ENCODE measurements at places on chromosomes 12 and 14. TPM values are rescaled to one million over a fixed set of nuclear protein-coding genes. Genes with fewer than 3 reads are reported as not detected.

GRCh38 chr12:24522736-24523135, 426.2 kb downstream of the BCAT1 start:
- no peak for DNase-seq

DNA sequence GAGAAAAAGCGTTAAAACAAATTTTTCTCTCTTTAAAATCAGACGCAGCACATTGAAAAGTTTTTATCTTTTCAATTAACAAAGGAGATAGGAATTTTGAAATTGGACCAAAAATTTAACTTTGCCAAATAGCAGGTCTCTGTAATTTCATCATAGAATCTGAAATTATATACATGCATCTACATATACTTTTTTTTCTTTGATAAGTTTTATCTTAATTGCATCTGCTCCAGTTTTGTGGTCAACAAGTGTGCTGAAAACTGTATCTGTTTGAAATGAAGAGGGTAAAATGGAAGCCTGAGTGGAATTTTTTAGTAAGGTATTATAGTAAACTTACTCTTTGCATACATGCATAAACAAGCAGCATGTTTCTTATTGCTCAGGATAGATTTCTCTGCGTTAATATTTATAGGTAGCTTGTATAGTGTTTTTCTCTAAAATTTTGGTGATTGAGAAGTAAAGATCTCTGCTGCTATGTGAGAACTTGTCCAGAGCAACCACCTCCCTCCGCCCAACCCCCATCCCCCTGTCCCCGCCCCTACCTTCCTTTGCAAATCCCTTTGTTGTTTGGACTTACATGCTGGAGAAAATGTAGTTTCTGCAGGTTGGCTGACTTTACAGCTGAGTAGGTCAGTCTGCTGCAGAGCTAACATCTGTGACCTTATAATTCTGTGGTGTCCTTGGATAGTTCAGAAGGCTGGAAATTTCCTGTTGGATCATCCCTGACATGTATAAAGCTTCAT, 64.6 kb downstream of the VRK1 start:
- DNase-seq: no peak

DNA sequence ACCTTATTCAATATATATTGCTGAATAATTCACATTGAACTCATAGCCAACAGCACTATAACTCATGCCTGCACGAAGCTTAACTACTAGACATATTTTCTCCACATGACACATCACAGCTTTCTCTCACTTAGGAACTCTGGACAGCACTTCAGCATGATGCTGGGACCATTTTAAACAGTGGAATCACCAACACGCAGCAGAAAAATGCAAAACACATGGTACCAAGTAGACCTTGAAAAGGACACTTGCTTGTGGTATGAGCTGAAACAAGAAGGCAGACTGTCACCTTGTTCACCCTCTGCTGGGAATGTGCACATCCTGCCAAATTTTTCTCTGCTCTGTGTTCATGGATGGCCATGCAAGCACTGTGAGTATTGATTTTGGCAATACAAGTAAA, 34.8 kb upstream of the CD9 start:
- DNase-seq: no peak

GRCh38 chr12:42019746-42020145, 124.9 kb downstream of the GXYLT1 start:
- no peak for DNase-seq

- no peak for DNase-seq
Observed at GRCh38 chr14:59347915-59348314, 117.3 kb downstream of the GPR135 start.

- DNase-seq: no peak
Observed at GRCh38 chr14:95493503-95493902, 22.9 kb downstream of the SYNE3 start.

GRCh38 chr14:31029016-31029970, 3.1 kb upstream of the STRN3 start:
- DNase-seq: no peak

GRCh38 chr14:70708717-70709570, 67.2 kb downstream of the TTC9 start:
- DNase-seq: no peak

DNA sequence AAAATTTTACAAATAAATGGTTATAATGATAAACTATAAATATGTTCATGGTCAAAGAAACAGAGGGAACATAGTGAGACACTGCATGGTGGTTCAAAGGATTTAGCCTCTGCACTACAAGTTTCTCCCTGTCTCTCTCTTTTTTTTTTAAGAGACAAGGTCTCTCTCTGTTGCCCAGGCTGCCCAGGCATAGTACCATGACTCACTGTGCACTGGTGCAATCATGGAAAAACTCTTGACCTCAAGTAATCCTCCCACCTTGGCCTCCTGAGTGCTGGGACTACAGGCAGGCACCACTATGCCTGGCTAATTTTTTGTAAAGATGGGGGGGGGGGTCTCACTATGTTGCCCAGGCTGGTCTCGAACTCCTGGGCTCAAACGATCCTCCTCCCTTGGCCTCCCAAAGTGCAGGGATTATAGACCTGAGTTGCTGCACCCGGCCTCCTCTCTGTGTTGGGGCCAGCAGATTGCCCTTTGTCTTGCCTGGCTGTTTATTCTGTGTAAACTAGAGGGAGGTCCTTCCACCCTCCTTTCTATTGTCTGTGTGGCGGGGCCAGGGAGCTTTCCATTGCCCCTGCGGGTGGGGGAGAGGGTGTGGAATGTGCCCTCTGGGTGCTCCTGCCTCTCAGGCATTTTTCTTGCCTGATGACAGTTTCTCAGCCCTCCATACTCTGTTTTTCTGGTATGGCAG, 22.1 kb downstream of the MTHFD1 start:
- DNase-seq: no peak

DNA sequence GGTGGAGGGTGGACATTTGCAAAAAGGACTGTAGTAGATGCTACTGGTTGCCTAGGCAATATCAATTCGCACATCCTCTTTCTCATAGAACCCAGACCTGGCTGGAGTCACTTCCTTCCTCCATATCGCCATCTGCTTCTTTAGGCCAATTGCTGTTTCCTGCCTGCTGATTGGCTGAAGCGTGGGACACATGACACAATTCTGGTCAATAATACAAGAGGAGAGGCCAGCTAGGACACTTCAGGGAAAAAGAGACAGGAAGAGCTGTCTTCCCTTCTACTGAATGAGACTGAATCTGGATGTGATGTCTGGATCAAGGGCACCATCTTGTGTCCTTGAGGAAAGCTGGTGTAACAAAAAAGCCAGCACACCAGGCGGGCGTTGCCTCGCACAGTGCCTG, 53.8 kb downstream of the TRPV4 start:
- DNase-seq: peak; percentile 8

- DNase-seq: no peak
Observed at GRCh38 chr12:12606781-12607589, 4.7 kb upstream of the CREBL2 start.

DNA sequence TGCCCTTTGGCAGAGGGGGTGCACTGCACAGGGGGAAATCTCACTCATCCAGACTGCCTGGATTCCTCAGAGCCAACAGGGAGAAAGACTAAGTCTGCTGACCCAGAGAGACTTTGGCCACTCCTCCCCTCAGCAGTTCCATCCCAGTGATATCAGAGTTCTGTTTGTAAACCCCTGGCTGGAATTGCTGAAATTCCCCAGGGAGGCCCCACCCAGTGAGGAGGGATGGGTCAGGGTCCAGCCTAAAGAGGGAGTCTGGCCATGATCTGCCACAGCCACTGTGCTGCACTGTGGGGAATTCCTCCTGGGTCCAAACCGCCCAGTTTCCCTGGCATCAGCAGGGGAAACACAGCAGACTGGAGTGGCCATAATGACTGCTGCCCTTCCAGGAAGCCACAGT, 54.9 kb upstream of the USP15 start:
- DNase-seq: no peak

DNA sequence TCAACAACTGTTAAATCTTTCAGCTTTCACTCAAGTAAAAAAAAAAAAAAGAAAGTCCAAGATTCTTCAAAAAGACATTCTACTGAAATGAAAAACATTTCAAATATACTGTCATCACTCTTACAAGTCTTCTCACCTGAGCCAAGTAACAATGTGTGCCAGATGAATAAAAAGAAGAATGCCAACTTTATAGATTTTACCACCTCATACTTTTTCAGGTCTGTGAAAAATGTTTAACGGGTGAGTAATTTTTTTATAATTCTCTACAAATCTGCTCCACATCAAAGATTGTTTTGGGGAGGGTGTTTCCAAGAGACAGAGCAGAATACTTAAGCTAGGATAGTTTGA, 181.0 kb upstream of the BMP4 start:
- DNase-seq: no peak

- DNase-seq: peak; percentile 15
Observed at GRCh38 chr14:67514650-67515385, 18.3 kb upstream of the PLEKHH1 start.

- peak; percentile 25 for DNase-seq
Observed at GRCh38 chr12:94458877-94459727, 565 bp downstream of the CEP83 start.

- DNase-seq: peak; percentile 30
Observed at GRCh38 chr12:32032205-32032810, 73.1 kb downstream of the RESF1 start.

GRCh38 chr12:104347374-104348075, 44.0 kb downstream of the EID3 start:
- DNase-seq: no peak

- DNase-seq: peak; percentile 29
Observed at GRCh38 chr14:39491134-39491571, 58.9 kb upstream of the FBXO33 start.

- no peak for DNase-seq
Observed at GRCh38 chr14:64394977-64395633, 7.0 kb downstream of the MTHFD1 start.

- no peak for DNase-seq
Observed at GRCh38 chr14:88995437-88996198, 171.2 kb downstream of the TTC8 start.

DNA sequence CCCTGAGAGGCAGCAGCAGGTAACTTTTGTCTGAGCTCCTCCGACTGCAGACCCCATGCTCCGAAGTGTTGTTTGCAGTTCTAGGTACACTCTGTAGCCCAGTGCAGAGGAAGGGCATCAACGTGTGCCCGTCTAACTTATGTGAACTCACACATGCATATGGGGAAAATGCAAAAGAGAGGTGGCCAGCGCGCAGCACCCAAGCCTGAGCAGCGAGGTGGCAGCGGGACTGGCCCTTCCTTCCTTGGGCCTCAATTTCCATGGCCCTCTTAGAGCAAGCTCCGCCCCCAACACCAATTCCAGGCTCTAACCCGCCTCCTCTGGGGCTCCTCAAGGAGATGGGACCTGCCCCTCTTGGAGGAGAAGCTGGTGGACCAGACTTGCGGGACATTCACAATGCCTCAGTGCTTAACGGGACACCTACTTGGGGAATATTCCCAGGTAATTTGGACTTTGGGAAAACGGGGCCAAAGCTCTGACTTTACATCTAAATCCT, 27.7 kb downstream of the GPR68 start:
- no peak for DNase-seq

GRCh38 chr12:65082406-65082805, 38.7 kb downstream of the WIF1 start:
- no peak for DNase-seq

DNA sequence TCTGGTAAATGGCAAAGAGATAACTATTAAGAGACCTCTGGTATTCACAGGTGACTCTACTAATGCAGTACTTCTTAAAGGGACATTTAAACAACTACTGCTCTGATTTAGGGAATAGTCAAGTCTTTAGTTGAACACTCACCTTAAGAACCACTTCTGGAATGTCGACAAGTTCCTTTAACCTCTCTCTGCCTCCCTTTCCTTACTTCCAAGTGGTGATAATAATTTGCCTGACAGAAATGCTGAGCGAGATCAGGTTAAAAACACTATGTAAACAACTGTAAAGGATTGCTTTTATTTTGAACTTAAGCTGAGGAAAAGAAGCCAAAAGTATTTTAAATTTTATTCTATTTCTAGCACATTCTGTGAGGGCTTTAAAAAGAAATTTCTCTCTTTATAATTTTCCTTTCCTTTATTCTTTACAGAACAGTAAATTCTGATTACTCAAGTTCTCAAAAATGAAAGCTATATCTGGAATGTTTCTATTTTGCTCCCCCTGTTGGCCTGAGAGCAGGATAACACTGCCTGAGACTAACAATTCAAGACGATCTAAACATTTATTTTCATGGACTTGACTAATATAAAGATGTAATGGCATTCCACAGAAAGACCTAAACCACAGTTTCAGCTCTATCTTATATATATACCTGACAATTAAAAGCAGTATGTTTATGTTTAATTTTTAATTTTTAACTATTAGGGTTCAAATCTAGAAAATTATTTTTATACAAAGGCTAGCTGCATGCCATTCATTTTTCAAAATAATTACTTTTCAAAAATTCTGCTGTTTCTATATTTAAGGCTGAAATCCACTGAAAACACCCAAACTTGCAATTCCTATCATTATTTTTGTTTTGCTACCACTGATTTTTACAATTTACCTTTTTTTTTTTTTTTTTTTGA, 29.2 kb downstream of the ZCCHC8 start:
- peak; percentile 61 for DNase-seq

GRCh38 chr12:10101042-10101579, 2.3 kb upstream of the CLEC1A start:
- no peak for DNase-seq

DNA sequence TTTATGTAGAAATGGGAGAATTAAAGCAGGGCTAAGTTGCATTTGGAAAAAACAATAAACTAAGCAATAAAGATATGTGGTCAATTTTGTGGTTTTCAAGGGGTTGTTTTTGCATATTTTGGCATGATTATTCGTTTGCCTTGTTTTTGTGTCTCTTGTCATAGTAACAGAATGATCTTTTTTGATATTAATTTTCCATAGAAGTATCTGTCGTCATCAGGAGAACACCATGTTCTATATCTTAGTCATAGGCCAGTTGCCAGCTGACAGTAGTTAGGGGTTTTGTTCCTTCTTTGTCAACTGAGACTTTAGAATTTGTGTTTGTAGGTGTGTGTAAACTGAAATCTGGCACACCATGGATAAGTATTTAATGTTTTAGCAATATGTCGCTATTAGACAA, 1354.8 kb downstream of the LRFN5 start:
- DNase-seq: no peak

GRCh38 chr14:74583689-74584434, 28.2 kb downstream of the LTBP2 start:
- DNase-seq: no peak

The LALBA gene
- not detected for total RNA-seq

The NABP2 gene
- total RNA-seq: 21.6 TPM

The RNASE12 gene
- total RNA-seq: not detected

The CCDC198 gene
- not detected for total RNA-seq

The FAM90A1 gene
- total RNA-seq: not detected

The C1QL4 gene
- not detected for total RNA-seq

The PTCSC3 gene
- total RNA-seq: not detected

The RNASE7 gene
- total RNA-seq: not detected

The KLHDC2 gene
- total RNA-seq: 67.7 TPM

The GPR162 gene
- 0.76 TPM for total RNA-seq

The LPAR5 gene
- under 0.01 TPM for total RNA-seq

The ANKRD33 gene
- 0.26 TPM for total RNA-seq

The STAT6 gene
- total RNA-seq: 11.0 TPM

The KRT81 gene
- not detected for total RNA-seq

Data from dermis microvascular lymphatic vessel endothelial cell (primary cell).